ENCODE measurements at places on chromosomes 1 and 21.

DNA sequence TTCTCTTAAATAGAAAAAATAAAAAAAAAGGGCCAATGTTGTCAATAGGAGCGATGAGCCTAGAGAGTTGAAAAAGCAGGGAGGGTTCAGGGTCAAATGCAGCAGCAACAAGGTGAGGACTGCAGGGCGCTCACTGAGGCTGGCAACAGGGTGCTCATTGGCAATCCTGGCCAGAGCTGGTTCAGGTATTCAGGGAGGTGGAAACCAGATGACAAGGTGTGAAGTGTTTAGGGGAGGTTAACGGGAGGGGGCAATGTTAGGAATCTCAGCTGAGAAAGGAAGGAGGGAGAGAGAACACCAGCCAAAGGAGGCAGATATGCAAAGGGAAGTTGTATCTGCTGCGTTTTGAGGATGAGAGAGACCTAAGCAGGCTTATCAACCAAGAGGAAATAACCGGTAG lies 129.8 kb upstream of the DAB1 start:
- DNase-seq: no peak

DNA sequence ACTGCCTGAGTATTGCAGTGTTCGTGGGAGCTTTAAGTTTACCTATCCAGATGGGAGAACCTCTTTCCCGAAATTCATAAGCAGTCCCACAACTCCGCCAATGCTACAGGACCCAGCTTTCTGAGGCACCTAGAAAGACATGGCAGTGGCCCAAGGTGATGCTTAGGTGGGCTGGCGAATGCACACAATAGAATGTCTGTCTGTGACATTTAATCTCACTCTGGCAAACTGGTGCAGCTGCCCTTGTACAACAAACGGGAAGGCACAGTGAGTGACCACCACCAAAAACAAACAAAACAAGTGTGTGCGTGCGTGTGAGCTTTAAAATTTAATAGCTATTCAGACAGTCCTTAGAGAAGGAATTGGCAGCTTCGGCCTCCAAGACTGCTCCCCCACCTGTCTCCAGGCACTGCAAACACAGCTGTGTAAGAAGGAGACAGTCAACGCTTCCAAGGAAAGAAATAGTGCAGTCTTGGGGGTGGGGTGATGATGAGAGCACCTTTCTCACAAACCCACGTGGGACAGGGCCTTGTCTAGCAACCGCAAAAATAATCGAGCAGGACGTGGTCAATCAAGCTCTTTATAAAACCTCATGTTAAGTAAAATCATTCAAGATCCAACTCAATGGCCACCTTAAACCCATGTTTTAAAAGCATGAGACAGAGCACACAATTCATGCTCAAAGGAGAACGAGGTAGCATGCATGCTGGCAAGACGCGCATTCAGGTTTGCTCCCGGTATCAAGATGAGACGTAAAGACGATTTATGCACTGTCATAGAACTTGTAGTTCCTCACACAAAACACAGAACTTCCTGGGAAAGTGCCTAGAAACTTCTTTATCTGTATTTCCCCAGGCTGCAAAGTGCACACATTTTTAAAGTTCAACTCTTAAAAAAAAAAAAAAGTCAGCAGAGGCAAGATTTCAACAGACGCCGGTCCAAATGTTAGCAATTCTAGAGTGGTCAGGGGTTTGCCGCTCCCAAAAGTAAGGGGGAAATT lies 84.1 kb downstream of the TM2D1 start:
- DNase-seq: no peak

DNA sequence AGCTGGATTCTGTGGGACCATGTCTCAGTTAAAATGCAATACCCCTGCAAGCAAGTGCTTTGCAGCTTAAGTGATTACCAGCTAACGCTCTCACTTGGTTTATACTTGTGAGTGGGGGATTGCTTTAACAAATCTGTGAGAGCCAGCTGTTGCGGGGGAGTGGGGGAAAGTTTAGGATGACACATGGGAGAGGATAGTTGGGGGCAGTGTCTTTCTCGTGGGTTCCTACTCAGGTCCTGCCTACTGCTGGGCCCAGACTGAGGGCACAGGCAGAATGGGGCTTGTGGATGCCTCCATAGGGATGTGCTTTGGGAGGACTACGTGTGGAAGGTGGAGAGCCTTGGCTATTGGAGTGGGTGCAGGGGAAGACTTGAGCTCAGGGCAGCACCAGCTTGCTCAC lies 60.1 kb downstream of the ELK4 start:
- no peak for DNase-seq

DNA sequence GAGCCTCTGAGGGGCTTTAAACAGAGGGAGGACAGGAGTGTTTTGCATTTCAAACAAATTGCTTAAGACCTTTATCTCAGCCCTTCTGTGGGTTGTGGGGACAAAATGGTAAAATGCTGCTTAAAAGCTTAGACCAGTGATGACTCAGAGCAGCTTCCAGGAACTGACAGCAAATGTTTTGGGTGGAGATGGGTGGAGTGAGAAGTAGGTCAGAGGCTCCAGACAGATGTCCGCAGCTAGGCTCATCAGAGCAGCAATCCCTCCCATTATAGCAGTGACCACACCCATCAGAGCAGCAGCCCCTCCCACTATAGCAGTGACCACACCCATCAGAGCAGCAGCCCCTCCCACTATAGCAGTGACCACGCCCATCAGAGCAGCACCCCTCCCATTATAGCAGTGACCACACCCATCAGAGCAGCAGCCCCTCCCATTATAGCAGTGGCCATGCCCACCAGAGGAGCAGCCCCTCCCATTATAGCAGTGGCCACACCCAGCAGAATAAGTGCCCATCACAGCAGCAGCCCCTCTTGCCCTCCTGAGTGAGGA lies 532.2 kb downstream of the MATN1 start:
- peak; percentile 81 for DNase-seq

Data from AG08395 (cell line).